Smooth muscle cell of the coronary artery (primary cell): ENCODE measurements at places on chromosomes 16 and 17. TPM values are rescaled to one million over a fixed set of nuclear protein-coding genes. Genes with fewer than 3 reads are reported as not detected.

CHST5 gene
- not detected in 2 replicates for total RNA-seq

SMTNL2 gene
- total RNA-seq, result 0.12 TPM in 1 of 2 replicates, not detected in the other

KAT8 gene
- total RNA-seq, result 26.2 and 26.8 TPM in 2 replicates

MT1H gene
- not detected in 2 replicates for total RNA-seq

CCDC43 gene
- total RNA-seq, result 26.2 and 32.4 TPM in 2 replicates

KCTD19 gene
- not detected in 2 replicates for total RNA-seq
